HTR-8/SVneo (cell line): ENCODE measurements at places on chromosomes 6 and 20.

DNA sequence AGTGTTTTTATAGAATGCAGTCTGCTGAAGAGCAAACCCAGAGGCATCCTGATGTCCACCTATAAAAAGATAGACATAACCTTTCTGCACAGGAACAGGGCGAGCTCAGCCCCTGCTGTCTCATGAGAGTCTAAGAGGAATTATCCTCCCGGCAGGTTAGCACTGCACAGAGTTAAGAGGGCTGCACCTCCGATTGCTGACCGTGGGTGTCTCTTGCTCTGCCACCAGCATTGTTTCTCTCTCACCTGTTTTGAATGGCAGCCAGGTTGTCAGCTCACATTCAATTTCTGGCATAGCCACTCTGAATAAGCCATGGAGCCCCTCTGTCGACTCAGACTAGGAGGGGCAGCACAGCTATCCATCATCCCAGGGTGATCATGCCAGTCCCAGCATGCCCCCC, 211.2 kb downstream of the PHACTR1 start:
- DNase-seq: no peak

DNA sequence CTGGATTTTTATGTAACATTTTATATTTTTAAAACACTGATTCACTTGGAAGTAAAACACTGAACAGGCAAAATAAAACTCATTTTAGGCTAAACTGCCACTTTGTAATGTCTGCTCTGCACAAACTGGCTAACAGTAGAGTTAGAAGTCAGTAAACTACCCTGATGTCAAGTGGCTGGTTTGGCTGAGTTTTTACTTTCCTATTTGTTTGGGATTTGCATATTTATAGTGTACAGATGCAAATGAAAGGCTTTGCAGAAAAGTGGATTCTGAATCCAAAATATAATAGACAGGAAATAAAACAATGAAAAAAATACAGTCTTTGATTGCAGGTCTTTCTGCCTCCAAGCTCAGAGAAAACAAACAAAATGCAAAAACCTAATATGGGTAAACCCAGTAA, 213.1 kb downstream of the CDH26 start:
- DNase-seq: no peak

DNA sequence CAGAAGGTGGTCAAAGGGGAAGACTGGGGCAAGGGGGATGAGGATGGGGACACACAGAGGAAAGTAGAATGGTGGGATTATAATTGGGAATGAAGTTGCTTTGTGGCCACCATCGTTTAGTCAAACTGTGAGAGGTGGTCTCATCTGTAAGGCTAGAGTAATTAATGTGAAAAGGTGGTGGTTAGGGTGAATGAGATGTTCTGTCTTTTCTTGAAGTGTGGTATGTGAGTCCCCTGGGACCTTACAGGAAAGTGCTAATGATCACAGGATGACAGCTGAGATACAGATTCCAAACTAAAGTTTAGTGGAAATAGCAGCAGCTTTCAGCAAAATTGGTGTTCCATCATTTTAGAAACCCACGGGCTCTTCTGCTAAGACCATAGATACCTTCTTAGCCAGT, 10.7 kb downstream of the ZFAND3 start:
- no peak for DNase-seq

- DNase-seq: no peak
These were observed 348.1 kb downstream of the CDC5L start for GRCh38 chr6:44735630-44735963.

DNA sequence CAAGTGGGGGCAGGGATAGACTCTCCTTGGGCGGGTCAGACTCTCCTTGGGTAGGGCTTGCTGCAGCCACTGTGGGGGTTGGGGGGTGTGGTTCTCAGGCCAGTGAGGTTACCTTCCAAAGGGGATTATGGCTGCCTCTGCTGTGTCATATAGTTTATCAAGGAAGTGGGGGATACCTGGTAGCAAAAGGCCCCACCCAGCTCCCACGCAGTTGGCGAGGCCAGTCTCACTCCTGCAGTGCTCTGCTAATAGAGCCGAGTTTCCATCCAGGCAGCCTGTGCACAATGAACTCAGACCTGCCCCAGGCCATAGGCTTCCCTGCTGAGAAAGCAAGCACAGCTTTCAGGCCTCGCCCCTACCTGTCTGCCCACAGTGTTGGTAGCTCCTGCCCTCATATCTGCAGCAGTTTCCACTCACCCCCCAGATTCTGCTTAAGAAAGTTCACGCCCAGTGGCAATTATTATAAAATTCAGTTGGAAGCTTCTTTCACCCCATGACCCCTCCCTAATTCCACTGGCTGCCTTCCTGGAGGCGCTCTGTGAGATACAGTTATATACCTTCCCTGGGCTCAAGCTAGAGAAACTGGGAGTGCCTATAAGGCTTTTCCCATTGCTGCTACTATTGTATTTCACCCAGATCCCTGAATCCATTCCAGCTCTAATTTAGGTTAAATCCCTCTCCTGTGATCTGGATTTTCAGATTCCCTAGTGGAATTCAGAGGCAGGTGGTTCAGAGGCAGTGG, 56.1 kb downstream of the HDDC2 start:
- no peak for DNase-seq

DNA sequence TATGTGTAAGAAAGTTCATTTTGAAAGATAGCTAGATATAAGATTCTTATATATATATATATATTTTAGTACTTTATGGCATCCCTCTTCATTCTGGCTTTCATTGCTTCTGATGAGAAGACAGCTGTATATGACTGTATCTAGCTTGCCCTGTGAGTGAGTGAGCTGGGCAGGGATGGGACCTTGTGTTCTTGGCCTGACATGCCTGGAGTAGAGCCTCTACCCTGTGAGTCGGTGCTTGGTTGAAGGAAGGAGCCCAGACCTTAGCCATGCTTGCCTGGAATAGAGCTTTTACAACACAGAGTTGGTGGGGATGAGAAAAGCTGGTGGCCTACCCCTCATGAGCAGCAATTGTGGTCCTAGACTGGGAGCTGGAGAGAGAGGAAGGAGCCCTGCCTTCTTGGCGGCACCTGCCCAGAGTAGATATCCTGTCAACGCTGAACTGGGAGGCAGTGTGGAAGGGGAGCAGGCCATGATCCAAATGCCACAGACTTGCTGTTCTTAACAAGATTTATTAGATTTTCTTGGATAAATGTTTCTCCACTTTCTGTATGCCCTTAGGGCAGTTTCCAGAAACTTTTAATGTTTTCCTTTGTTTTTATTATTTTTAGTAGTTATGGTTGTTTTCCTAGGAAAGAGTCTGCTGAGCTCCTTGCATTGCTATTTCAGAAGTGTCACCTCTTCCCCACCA, 31.6 kb downstream of the FIG4 start:
- DNase-seq: no peak

DNA sequence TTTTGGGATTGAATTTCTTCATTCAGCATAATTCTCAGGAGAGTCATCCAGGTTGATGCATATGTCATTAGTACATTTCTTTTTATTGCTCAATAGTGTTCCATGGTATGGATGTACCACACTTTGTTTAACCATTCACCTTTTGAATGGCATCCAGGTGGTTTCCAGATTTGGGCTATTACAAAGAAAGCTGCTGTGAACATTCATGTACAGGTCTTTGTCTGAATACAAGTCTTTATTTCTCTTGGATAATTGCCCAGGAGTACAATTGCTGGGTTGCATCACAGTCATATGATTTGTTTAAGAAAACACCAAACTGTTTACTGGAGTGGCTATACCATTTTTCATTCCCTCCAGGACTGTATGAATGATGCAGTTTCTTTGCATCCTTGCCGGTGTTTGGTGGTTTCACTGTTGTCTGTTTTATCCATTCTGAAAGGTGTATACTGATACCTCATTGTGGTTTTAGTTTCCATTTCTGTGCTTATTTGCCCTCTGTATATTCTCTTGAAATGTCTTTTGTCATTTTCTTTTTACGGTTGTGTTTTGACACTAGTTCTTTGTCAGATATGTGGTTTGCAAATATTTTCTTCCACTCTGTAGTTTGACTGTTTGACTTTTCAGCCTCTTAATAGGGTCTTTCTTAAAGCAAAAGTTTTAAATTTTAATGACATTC, 8.8 kb downstream of the CDKAL1 start:
- no peak for DNase-seq

DNA sequence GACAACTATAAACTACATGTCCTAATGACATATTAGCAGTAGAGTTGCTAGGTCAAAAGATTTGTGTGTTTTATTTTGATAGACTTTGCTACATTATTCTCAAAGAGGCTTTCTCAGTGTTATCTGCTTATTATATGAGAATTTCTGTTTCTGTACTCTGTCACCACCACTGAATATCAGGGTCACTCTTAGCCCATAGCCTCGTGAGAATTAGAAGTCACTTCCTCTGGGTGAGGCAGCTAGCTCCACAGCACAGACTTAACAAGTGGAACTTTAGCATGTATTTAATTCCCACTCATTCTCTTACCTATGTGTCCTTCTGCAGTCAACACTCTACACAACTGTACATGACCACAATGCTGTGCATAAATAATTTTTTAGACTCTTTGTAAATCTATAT, 6.7 kb downstream of the PHACTR2 start:
- no peak for DNase-seq

DNA sequence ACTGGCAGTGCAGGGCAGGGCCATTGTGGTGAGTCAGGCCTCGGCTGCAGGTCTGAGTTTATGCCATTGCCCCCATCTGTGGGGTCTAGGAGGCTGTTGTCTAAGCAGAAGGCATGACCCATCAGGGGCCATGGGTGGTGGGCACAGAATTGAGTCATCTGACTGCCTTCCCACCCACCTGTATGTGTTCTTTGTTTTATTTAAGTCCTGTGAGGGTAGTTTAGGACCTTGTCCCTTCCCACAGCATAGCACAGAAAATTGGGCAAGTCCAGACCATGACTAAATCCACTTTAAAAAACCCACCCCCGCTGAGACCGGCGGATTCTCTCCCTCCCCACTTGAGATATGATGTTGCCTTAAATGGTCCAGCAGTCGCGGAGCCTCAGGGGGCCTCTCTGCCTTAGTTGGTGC, 40.3 kb downstream of the ERMARD start:
- no peak for DNase-seq

DNA sequence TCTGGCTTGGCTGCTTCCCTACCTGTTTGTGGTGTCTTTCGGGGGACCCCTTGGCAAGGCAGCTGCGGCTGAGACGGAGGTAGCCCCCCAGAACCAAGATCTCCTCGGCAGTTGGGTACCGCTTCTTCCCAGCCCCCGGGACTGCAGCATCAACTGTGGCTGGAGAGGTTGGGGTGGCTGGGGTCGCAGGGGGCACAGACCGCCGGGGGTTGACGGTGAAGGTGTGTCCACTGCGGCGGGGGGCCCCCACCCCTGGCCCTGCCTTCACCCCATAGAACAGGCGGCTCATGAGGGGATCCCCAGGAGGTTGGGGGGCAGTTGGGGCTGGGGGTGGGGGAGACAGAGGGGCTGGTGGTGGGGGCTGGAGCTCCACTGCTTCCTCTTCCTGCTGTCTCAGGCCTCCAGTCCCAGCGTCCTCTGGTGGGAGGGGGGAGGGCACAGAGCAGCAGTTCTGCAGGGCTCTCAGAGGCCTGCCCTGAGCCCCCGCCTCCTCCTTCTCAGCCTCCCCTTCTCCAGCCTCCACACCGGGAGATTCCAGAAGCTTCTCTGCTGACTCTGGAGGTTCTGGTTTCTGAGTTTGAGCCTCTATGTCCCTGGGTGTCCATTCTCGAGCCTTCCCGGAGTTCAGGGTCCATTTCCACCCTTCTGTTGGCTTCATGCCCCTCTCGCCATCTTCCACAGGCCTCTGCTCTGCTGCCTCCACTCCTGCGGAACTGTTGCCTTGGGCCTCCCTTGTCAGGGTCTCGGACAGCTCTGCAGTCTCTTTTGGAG, 1.9 kb downstream of the PPP1R18 start:
- DNase-seq: no peak

- no peak for DNase-seq
These were observed 343.9 kb downstream of the ZFAND3 start for GRCh38 chr6:38163186-38164130.

GRCh38 chr6:119443993-119444641, 94.6 kb upstream of the MAN1A1 start:
- no peak for DNase-seq

GRCh38 chr6:28725890-28726348, 197.9 kb downstream of the TRIM27 start:
- DNase-seq: no peak

DNA sequence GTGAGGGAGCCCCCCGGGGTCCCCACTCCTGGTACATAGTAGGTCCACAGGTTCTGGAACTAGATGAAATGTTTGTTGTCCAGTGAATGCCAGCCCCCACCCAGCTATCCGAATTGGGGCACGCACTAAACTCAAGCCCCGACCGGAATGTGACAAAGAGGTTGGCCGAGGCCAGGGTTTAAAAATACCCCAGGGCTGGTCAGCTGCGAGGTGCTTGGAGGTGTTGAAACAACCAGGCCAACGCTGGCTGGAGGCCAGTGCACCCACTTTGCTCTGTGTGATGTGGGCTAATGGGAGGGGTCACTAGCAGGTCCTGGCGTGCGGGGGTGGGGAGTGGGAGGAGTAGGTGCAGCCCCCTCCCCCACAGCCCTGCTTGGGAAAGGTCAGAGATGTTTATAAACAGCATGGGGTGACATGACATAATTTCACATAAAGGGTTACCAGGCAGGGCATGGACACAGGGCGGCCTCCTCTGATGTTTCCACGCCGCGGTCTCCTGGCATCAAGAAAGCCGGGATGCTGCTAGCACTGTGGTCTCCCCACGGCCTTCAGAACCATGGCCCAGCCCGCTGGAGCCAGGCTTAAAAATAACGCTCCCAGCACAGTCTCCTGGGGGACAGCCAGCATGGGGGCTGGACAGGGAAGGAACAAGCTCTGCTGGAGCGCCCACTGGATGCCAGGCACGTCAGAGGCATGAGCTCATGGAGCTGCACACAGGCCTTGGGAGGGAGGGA, 111.2 kb upstream of the PTPN1 start:
- DNase-seq: no peak

- DNase-seq: no peak
These were observed 71.5 kb upstream of the IFNGR1 start for GRCh38 chr6:137290601-137291261.

- DNase-seq: no peak
These were observed 12.8 kb upstream of the DNAAF9 start for GRCh38 chr20:3420211-3420707.

GRCh38 chr20:37526238-37526838, 1.3 kb downstream of the BLCAP start:
- peak; percentile 94 for DNase-seq

DNA sequence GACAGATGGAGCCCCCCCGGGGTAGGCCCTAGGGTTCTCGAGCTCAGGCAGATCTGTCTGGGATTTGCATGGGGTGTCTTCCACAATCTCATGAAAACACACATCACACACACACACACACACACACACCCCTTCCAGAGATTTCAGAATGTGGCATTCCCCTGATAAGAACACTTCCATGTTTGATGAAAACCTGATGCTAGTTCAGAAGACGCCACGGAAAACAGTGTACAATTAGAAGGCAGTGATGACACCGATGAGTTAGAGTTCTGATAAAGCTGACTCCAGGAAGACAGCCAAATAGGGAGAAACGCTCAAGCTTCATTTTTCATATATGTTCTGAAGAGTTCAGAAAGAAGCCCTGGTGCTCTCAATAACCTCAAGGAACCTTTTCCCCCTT, 438.7 kb upstream of the JARID2 start:
- DNase-seq: no peak
